Activated CD8-positive, alpha-beta T cell treated with anti-CD3 and anti-CD28 coated beads, Interleukin-2, amount 10 ng/mL, durations not matched to agents 7 days and 5 days (primary cell): ENCODE measurements at places on chromosomes 1 and 21.

DNA sequence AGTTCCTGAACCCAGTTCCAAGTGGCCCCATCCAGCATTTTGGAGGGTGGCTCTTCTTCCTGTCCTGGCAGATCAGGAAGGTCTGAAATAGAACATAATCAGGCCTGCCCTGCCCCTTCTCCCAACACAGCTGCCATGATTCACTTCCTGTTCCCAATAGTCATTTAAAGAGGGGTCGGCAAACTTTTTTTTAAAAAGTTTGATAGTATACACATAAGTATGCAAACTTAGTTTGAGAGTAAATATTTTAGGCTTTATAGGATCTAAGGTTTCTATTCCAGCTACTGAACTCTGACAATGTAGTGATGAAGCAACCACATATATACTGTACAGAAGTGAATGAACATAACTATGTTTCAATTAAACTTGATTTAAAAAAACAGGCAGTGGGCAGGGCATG is 66.4 kb downstream of the LUZP1 start:
- no peak for DNase-seq

GRCh38 chr1:93615582-93616150 is 66.0 kb downstream of the BCAR3 start:
- DNase-seq: no peak

GRCh38 chr1:88982055-88982454 is 10.4 kb downstream of the KYAT3 start:
- no peak for DNase-seq

- DNase-seq: no peak
Measured at GRCh38 chr1:221644663-221645258, 97.1 kb downstream of the DUSP10 start.

DNA sequence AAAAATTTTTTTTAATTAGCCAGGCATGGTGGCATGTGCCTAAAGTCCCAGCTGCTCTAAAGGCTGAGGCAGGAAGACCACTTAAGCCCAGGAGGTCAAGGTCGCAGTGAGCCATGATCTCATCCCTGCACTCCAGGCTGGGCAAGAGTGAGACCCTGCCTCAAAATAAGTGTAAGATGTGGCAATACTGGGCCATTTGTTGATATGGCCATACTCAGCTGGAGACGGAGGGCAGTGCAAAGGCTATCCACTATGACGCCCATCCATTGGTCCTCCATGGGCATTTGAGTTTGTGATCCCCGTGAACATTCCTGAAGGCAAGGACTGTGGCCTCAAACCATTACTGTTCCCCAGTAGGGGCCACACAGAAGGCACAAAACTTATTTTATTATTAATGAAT is 1.5 kb downstream of the CASP9 start:
- DNase-seq: no peak

DNA sequence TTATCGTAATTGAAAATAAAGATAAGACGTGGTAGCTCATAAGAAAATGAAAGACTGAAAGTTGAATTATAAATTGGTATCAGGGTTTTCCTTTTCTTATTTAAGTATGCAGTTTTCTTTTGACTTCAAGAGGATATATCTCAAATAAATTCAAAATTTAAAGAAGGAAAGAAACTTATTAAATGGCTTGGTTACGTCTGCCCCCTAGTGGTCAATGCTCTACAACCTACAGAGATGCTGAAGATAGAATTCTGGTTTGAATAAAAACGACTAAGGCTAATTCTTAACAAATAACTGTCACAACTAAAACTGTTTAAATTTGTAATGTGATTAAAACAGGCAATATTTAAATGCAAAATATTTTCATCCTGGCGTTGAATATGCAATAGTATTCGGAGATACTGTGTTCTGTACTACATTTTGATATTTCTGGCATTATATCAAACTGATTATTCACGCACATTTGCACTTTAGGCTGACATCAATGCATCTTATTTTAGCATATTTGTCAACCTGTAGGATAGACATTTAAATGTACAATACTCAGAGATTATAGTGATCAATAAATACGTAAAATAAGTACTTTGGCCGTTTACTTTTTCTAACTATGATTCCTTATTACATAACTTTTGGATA is 26.8 kb downstream of the IFI44 start:
- peak; percentile 77 for DNase-seq

- DNase-seq: no peak
Measured at GRCh38 chr1:117561071-117561470, 44.8 kb upstream of the TENT5C start.

- no peak for DNase-seq
Measured at GRCh38 chr1:20739225-20739624, 6.7 kb upstream of the SH2D5 start.

DNA sequence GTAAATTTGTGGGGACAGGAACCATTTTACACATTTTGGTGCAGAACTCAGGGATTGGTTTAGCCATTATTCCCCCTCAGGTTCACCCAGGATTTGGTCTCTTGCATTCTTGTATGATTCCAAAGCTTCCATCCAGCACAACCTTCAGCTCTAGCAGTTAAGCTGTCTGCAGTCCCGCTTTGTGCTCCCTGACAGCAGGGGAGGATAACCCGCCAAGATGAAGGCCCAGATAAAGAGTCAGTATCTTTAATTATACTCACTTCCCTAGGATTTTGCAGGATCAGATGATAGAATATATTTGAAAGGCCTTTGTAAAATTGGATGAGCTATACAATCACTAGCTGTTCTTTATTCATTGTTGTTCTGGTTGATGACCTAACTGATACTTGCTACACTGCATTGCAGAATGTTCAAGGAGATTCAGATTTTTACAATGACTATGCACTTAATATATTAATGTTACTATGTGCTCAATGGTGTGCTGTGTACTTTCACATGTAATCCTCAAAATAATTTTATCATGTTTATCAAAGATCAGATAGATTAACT is 49.8 kb downstream of the SLC16A1 start:
- DNase-seq: no peak

DNA sequence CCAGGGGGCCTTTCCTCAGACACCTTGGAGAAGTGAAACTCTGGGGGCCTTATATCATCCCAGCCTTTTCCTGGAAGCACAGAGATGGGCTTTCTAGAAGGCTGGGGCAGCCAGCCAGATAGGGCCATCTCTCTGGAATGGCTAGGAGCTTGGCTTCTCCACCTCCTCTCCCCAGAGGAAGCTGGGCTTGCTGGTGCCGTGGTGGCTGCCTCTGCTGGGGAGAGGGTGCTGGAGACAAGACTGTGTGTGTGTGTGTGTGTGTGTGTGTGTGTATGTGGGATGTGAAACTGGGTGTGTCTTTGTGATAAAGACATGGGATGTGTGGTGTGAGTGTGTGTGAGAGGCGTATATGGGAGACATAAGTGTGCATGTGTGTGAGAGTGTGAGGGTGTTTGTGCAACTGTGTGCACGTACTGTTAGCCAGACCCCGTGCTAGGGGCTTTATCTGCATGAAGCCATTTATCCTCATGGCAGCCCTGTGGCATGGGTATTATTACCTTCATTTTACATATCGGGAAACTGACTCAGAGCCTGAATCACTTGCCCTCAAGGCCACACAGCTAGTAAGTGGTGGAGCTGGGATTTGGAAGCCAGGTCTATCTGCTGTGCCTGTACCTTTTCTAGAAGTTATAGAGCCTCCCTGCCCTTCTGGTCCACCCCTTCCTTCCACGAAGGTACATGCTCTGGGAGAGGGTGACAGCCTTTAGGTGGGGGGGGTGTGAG is 44.2 kb downstream of the PTPRU start:
- DNase-seq: no peak

GRCh38 chr21:46189213-46189958 is 5.1 kb upstream of the SPATC1L start:
- DNase-seq: no peak

GRCh38 chr21:46666941-46667740 is 31.7 kb downstream of the PRMT2 start:
- peak; percentile 28 for DNase-seq

DNA sequence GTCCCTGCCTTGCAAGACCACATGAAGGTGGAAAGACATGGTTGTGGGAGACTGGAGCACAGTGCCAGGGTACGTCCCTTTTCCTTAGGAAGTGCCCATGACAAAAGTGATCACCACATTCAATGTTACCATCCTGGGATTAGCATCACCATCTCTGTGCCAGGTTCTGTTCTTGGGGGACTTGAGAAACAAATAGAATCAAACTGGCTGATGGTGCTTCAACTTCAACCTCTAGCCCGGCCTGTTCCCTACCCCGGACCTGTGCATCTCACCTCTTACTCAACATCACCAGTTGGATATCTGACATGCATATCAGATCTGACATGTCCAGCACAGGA is 153.3 kb downstream of the GRIK3 start:
- peak; percentile 4 for DNase-seq

DNA sequence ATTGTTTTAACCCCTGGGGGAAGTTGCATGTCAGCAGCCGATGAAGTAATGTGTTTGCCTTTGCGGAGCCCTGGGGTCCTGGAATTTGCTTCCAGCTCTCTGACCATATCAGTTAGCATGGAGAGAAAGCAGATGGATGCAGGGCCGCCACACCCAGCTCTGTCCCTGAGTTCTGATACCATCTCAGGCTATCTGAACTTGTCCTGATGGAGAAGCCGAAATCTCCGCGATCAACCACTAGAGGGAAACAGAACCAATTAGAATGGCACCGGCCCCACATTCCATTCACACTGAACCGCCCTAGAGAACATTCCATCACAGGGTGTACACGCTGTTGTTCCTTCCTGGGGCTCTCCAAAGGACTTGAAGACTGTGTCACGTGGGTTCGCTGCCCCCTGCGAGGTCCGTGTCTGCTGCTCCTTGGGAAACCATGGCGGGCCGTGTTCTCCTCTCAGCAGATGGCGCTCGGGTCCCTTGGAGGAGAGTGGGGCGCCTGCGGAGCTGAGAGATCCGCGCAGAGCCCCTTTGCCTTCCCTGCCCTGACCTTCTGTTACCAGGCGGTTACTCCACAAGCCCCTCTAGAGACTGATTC is 75.4 kb downstream of the ABCA4 start:
- DNase-seq: peak; percentile 54

GRCh38 chr1:211476200-211476849 is 15.6 kb downstream of the RD3 start:
- DNase-seq: peak; percentile 88

DNA sequence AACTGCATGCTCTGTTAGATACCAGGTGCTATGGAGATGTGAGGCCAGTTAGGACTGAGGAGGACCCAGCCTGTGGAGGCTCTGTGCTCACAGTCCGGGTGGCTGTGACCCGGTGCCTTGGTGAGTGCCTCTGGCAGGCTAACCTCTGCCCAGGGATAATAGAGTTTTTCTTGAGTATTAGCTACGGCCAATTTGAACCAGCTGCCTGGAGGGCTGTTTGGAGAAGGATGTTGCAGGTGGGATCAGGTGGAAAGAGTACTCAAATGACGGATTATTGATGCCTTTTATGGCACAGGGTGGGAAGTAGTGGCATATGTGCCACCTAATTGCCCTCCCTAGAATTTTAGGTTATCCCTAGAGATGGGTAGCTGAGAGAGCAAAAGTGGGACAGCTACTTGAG is 182.7 kb downstream of the GRIK3 start:
- DNase-seq: no peak

DNA sequence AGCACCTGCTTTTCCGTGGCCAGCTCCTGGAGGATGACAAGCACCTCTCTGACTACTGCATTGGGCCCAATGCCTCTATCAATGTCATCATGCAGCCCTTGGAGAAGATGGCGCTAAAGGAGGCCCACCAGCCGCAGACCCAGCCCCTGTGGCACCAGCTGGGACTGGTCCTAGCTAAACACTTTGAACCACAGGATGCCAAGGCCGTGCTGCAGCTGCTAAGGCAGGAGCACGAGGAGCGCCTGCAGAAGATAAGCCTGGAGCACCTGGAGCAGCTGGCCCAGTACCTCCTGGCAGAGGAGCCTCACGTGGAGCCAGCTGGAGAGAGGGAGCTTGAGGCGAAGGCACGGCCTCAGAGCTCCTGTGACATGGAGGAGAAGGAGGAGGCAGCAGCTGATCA is 413 bp downstream of the UBL4B start:
- DNase-seq: no peak

DNA sequence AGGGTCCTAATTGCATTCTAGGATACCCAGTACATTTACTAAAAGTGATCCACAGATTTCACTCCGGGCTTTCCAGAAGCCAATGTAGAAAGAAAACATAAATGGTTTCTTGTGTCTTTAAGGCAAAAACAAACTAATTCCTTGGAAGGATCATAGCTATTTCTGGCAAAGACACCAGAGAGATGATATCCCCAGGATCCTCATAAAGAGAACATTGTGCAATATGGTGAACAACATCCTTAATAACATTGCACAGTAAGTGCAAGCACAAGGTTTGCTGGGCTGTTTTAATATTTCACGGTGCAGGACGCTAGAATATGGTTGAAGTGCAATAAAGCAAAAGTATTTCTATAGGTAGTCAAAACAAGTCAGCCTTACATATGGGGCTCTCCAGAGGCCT is 83.0 kb downstream of the NTPCR start:
- DNase-seq: no peak

DNA sequence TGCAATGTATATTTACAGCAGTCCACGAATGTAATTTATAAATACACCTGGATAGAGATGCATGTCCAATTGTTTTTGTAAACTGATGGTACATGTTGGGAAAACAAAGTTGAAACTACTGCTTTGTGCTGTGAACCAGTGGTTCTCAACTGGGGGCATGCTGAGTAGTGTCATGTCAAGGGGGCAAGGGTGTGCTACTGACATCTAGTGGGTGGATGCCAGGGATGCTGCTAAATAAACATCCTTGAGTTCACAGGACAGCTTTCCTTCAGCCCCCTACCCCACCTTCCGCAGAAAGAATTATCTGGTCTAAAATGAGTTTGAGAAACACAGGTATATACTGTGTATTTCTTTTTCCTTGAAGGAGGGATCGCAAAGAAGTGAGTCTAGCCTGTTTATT is 95.9 kb downstream of the RASAL2 start:
- DNase-seq: no peak

GRCh38 chr1:46691997-46692790 is 20.5 kb downstream of the TEX38 start:
- no peak for DNase-seq

- no peak for DNase-seq
Measured at GRCh38 chr1:230361941-230362340, 64.2 kb downstream of the PGBD5 start.
